Foreskin keratinocyte (primary cell): ENCODE measurements at places on chromosomes 2 and 18. TPM values are rescaled to one million over a fixed set of nuclear protein-coding genes. Genes with fewer than 3 reads are reported as not detected.

DNA sequence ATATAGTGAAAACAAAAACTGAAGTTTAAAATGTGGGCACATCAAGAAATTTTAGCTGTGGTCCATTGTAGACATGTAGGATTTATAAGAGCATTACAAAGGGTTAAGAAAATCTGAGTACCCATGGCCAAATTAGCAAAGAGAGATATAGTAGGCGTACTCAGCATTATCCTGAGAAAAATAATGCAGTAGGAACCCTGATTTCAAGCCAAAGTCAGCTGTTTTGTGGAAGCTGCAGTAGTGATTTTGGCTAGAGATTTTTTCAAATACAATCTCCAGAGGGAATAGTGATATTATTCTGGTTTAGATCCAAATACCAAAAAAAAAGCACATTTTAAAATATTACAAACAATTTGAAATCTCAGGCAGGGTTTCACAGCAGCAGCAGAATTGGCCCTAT is 450.9 kb downstream of the FBXO15 start:
- no peak for DNase-seq

- no peak for DNase-seq
These were observed 388.3 kb downstream of the CTNNA2 start for GRCh38 chr2:79901161-79901560.

- no peak for DNase-seq
These were observed 5.1 kb downstream of the ACTG2 start for GRCh38 chr2:73897934-73898333.

DNA sequence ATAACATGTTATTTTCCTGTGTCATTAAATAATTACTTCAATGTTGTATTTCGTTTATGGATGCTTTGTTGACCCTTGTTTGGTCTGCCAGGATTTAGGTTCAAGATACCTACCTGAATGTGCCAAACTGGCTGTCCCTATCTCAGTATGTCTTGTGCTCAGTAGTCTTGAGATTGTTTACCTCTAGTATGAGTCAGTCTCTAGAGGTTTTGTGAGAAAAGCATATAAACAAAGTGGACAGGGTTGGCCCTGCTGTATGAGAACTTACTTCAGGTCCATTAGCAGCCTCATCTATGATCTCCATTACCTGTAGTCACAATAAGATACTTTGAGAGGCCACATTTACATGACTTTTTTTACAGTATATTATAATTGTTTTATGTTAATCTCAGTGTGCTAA is 17.8 kb downstream of the DDX18 start:
- no peak for DNase-seq

Gene SLC30A3
- 0.07 TPM in 1 of 2 replicates, not detected in the other for total RNA-seq

DNA sequence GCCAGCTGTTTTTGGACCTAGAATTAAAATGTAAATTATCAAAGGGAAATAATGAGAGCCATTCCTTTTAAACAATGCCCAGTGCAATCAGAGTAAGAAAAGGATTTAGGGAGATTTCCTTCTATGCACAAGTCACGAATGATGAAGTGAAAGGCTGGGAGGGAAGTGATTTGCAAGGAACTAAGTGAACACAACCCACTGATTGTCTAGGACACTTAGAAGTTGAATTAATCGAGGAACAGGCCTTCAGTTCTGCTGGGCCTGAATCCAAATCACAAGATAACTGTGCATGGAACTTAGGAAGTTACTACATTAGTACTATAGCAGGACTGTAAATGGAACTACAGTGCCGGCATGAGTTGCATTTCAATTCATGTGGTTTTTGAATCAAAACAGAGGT is 17.7 kb downstream of the MAP2 start:
- DNase-seq, result no peak

DNA sequence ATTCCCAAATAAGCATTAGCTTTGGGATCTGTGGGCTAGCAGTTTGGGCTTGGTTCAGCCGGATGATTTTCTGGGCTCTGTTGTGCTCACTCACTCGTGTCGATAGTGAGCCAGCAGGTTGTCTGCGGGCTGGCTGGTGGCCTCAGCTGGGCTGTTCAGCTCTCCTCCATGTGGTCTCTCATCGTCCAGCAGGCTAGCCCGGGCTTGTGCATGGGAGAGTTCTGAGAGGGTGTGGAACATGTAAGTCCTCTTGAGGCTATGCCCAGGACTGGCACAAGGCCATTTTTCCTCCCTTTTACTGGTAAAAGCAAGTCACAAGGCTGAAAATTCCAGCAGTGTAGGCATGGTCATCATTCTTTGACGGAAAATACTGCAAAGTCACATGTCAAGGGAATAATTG is 38.5 kb downstream of the NTSR2 start:
- peak; percentile 47 for DNase-seq

Gene FAP
- 1.2 and 3.0 TPM in 2 replicates for total RNA-seq

Gene CIDEA
- total RNA-seq, result 12.3 and 12.5 TPM in 2 replicates

Gene SIGLEC15
- 0.18 and 0.20 TPM in 2 replicates for total RNA-seq

DNA sequence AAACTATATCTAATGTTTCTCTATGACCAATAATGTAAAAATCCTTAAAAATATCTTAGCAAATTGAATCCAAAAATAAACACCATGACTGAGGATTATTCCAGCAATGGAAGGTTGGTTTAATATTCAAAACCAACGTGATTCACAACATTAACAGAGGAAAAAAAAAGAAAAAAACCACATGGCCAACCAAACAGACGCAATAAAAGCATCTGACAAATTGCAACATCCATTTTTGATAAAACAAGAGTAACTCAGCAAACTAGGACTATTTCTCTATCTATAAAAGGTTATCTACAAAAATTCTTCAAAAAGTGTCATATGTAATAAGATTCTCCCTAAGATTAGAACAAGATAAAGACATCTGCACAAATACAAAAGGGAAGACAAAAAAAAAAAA is 28.9 kb downstream of the PPP3R1 start:
- DNase-seq, result no peak

- DNase-seq, result no peak
These were observed 1100.8 kb downstream of the CNTNAP5 start for GRCh38 chr2:125125902-125126301.

DNA sequence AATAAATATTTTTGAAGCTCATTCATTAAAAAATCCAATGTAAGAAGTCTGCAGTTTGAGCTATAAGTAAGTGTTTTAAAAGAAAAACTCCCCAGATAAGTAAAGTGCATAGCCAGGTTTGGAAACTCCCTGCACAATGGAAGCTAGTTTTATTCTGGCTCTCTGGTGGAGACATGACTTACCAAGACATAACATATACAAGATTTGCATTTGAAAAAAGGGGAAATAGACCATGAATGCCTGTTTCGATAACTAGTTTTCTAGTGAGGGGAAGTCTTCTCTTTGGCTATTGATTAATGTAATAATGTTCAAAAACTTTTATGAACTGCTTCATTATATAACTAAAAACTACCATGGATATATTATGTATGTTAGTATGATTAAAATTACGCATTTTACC is 435.2 kb downstream of the ARHGAP15 start:
- DNase-seq, result no peak

Gene SKOR2
- not detected in 2 replicates for total RNA-seq

- no peak for DNase-seq
These were observed 277.5 kb upstream of the ZSWIM2 start for GRCh38 chr2:187126247-187127005.

Gene AUP1
- 138 and 144 TPM in 2 replicates for total RNA-seq

- no peak for DNase-seq
These were observed 444 bp upstream of the MMADHC start for GRCh38 chr2:149587950-149588487.

Gene LRP2
- total RNA-seq, result not detected in 2 replicates

- DNase-seq, result no peak
These were observed 3.4 kb upstream of the ANKRD12 start for GRCh38 chr18:9133225-9133624.

Gene MAP3K19
- total RNA-seq, result not detected in 2 replicates

- DNase-seq, result no peak
These were observed 44.2 kb upstream of the SLC4A10 start for GRCh38 chr2:161580021-161580420.

- DNase-seq, result no peak
These were observed 17.6 kb downstream of the CTDP1 start for GRCh38 chr18:79697178-79697577.

- no peak for DNase-seq
These were observed 104.8 kb downstream of the LBH start for GRCh38 chr2:30336084-30336483.

- DNase-seq, result no peak
These were observed 57.8 kb downstream of the C2orf76 start for GRCh38 chr2:119308793-119309330.

GRCh38 chr2:120472891-120473309 is 127.0 kb downstream of the INHBB start:
- DNase-seq, result peak; percentile 93

Gene SLC4A5
- total RNA-seq, result 0.17 and 0.25 TPM in 2 replicates

GRCh38 chr18:2515171-2515787 is 56.0 kb downstream of the METTL4 start:
- DNase-seq, result peak; percentile 79

Gene ABCG8
- not detected in 2 replicates for total RNA-seq

GRCh38 chr18:26479681-26480079 is 68.7 kb downstream of the KCTD1 start:
- no peak for DNase-seq

DNA sequence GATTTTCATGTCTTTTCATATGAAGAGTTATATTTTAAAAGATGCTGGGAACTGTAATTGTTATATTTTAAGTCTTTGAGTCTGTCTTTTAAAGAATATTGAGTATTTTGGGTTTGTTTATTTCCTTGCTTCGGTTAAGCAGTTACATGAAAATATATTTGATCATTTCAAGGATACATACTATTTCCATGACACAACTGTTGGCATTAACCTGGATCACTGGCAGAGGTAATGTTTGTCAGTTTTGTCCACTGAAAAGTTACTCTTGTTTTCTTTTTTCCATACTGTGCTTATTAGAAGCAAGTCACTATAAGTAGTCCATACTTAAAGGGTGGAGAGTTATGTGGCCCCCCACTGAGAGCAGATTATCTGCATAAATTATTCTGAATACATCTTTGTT is 1142.0 kb upstream of the TMEFF2 start:
- no peak for DNase-seq

DNA sequence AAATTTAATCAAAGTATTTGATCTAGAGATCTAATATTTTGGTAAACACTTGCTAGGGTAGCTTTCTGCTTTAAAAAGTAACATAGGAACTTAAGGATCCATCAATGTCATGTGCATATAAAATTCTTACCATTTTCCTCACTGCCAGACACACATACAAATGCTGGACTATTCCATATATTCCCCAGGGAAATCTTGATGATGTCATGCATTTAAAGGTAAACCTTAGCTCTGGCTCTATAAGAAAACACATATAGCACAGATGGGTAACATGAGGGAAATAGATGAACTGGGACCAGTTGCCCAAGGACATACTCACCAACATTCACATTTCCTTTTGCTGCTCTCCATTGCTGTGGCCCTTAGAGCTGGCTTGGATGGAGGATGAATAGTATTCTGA is 79.1 kb upstream of the FMNL2 start:
- DNase-seq, result no peak

DNA sequence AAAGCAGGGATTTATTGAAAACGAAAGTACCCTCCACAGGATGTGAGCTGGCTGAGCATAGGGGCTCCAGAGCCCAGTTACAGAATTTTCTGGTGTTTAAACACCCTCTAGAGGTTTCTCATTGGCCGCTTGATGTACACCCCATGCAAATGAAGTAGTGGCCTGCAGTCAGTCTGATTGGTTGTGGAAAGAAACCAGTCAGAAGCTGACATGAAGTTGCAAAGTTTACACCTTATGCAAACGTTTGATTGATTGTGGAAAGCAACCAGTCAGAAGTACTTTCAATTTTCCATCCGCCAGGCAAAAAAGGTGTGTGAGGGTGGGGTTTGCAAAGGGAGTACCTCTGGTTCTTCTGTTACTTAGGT is 62.3 kb downstream of the VWA3B start:
- peak; percentile 67 for DNase-seq
